Caki2 (cell line): ENCODE measurements at places on chromosomes 3 and 15. TPM values are rescaled to one million over a fixed set of nuclear protein-coding genes. Genes with fewer than 3 reads are reported as not detected.

DNA sequence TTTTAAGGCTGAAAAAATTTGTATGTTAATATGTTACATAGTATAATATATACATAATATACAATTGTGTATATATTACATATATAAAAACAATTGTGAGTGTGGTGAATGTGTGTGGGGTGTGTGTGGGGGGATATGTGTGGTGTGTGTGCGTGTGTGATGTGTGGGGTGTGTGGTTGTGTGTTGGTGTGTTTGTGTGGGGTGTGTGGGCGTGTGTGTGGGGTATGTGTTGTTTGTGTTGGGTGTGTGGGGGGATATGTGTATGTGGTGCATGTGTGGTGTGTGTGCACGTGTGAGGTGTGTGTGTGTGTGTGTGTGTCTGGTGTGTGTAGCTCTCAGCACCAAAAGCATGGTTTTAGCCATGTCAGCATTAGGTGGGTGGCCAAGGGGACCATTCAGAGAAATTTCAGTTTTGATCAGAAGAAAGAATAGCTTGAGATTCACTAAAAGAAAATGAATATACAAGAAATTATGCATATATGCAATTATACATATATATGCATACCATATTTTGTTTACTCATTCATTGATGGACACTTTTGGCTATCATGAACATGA lies 118.9 kb downstream of the ALDH1A2 start:
- no peak for DNase-seq

The GOLGA8J gene
- total RNA-seq, result not detected in 2 replicates

- no peak for DNase-seq
These were observed 8.1 kb downstream of the DCLK3 start for GRCh38 chr3:36756269-36756668.

GRCh38 chr3:54557538-54558428 lies 370.1 kb downstream of the LRTM1 start:
- no peak for DNase-seq

The CYP8B1 gene
- total RNA-seq, result not detected in 2 replicates

The FETUB gene
- not detected in 2 replicates for total RNA-seq

DNA sequence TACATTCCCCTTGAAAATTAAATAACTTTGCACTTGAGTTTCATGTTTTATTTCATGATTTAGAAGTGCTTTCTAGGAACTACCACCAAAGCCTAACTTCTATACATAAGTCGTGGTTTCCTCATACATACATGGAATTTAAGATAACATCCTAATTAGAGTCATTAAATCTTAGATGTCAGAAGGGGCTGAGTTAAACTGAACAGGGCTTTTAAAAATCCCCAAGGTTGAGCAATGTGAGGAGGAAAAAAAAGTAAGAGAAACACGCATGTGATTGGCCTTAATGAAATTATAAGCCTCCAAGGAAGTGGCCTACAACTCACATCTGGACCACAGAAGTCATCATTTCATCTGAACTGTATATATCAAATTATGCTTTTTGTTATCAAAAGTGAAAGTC lies 303.1 kb upstream of the SEMA6D start:
- no peak for DNase-seq

- no peak for DNase-seq
These were observed 41.2 kb downstream of the RAB6B start for GRCh38 chr3:133854264-133855001.

- DNase-seq, result no peak
These were observed 40.2 kb downstream of the IDH2 start for GRCh38 chr15:90062023-90062442.

GRCh38 chr3:117622171-117622841 lies 912.7 kb downstream of the TUSC7 start:
- peak; percentile 55 for DNase-seq

GRCh38 chr3:132382267-132382666 lies 35.0 kb upstream of the DNAJC13 start:
- DNase-seq, result no peak

- DNase-seq, result no peak
These were observed 314.1 kb upstream of the TRIM42 start for GRCh38 chr3:140363801-140364200.

DNA sequence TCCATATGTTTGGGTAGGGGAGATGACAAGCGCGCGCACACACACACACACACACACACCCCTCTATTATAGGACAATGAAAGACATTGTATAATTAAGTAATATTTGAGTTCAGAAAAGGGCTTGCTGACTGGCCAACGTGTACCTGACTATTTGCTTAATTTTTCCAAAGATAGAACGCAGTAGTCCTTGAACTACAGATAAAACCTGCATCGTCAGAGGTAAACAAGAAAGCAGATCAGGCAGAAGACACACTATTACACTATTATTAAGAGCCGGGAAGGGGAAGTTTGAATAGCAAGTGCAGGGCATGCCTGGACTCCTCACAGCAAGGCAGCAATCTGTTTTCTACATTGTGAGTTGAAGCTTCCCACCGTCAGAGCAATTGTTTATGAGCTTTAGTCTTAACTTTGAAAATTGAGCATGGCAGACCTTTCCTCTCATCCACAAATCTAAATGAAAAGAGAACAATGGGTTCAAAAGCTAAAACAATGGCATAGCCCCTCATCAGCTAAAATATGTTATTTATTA lies 427.7 kb downstream of the GABRG3 start:
- DNase-seq, result no peak

- DNase-seq, result no peak
These were observed 8.0 kb downstream of the MAP2K5 start for GRCh38 chr15:67550522-67550921.

DNA sequence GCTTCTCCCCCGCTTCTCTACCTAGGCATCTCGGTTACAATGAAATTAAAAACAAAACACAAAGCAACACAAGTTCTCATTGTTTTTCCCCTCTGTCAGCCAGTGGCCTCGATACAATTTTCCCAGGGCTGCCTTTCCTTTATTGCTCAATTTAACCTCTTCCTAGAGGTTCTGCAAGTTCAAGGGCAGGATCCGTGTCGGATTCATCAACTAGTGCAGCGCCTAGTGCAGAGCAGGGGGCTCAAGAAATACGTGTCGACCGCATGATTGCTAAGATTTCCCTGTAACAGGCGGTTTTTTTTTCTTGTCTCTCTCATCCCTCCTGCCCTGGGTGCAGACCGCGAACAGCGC lies 1.4 kb upstream of the BHLHE40 start:
- no peak for DNase-seq

GRCh38 chr3:66393333-66394005 lies 107.4 kb downstream of the LRIG1 start:
- no peak for DNase-seq

DNA sequence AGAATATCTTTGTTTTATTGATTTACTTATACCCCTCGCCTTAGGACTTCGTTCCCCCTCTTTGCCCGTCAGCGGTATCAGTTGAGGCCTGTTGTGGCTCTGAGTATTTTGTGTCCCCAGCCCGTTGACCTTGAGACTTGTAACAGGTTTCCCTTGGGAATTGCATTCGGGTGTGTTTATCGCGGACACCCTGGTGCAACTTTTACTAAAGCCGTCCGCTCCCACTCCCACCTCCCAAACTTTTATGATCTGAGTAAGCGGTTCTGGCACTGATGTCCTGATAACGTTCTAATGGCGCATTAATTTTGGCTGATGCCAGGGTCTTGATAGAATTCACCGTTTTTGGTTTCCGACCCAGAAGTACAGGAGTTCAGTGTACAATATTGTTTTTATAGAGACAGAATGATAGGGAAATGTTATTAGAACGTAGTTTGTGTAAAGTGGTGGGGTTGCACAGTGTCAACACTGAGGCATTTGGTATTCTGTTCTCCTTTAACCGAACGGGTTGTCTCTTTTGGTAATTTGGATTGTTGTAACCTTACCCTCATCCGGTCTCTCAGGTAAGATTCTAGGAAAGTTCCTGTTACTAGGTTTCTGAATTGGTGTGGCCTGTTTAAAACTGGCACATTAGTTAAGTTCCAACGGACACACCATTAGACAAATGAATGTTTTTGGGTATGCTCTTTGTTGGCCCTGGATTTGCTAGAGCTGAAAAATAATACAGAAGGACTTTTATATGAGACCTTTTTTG lies 47.8 kb downstream of the OIP5 start:
- DNase-seq, result no peak

DNA sequence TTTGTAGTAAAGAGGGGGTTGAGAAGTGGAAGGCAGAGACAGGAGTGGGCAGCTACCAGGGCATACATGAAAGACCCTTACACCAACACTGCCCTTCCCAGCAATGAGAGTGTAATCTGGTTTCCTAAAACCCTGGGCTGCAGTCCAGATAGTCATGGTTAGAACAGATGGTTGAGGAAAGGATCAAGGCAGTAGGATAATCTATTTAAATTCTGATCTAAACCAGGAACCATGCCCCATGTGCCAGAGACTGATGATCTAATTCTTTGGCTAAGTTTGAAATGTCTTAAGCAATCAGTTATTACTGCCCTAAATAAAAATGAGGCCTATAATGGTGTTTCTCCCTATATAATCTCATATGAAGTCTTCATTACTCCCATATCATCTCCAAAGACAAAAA lies 59.6 kb downstream of the PRTG start:
- no peak for DNase-seq

- DNase-seq, result no peak
These were observed 48.5 kb upstream of the PEX5L start for GRCh38 chr3:180085122-180085710.

The PYDC2 gene
- total RNA-seq, result not detected in 2 replicates

The SNX22 gene
- 0.81 and 2.0 TPM in 2 replicates for total RNA-seq

The CFAP91 gene
- 0.17 and 4.5 TPM in 2 replicates for total RNA-seq

DNA sequence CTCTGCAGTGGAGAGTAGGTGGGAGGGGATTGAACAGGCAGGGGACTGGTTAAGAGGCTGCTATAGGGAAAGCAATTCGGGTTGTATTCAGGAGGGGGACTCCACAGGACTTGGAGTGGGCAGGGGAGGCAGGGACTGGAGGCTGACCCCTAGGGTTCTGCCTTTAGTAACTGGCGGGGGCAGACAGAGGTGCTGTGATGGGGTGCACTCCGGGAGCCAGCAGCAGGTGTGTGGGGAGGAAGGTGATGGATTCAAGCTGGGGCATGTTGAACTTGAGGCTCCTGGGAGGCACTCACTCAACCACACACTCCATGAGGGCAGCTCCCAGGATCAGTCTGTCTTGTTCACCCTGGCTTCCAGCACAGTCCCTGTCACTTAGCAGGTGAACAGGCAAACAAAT lies 12.5 kb downstream of the CAND2 start:
- DNase-seq, result no peak

The CCDC39 gene
- not detected in 2 replicates for total RNA-seq

DNA sequence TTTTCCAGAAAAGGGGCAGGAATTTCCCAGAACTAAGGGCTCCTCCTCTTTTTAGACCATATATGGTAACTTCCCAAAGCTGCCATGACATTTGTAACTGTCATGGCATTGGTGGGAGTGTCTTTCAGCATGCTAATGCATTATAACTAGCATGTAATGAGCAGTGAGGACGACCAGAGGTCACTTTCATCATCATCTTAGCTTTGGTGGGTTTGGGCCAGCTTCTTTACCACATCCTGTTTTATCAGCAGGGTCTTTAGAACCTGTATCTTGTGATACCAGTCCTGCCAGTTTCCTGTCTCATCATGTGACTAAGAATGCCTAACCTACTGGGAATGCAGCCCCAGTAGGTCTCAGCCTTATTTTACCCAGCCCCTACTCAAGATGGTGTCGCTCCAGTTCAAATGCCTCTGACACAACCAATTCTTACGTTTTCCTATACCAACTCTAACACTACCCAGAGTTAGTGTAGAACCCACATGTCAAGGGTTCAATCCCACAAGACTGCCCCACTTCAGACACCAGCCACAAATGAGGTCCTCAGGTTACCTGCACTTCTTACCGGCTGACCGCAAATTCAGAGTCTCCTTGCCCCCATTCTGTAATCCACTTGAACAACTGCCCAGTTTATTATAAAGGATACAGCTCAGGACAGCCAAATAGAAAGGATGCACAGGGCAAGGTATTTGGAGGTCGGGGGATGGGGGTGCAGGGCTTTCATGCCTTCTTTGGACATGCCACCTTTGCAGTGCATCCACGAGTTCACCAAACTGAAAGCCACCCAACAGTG lies 17.7 kb downstream of the FOXB1 start:
- DNase-seq, result no peak

- no peak for DNase-seq
These were observed 5.1 kb upstream of the CCR1 start for GRCh38 chr3:46213201-46213600.

DNA sequence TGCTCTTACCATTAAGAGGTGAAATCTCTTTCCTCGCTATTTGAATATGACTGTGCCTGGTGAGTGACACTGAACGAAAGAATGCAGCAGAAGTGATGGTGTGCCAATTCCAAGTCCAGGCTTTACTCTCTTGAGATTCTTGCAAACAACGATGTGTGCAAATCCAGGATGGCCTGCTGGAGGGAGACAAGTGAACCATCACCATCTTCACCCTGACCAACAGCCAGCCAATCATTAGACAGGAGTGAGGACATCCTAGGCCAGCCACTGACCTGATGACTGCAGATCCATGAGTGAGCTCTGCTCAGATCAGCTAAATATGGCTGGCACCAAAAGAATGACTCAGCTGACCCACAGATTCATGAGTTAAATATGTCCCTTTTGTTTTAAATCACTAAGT lies 878.0 kb downstream of the PDCD6IP start:
- DNase-seq, result peak; percentile 65

The EHD4 gene
- total RNA-seq, result 3.0 and 3.8 TPM in 2 replicates

GRCh38 chr15:47959617-47960413 lies 161.0 kb upstream of the SLC24A5 start:
- DNase-seq, result no peak

DNA sequence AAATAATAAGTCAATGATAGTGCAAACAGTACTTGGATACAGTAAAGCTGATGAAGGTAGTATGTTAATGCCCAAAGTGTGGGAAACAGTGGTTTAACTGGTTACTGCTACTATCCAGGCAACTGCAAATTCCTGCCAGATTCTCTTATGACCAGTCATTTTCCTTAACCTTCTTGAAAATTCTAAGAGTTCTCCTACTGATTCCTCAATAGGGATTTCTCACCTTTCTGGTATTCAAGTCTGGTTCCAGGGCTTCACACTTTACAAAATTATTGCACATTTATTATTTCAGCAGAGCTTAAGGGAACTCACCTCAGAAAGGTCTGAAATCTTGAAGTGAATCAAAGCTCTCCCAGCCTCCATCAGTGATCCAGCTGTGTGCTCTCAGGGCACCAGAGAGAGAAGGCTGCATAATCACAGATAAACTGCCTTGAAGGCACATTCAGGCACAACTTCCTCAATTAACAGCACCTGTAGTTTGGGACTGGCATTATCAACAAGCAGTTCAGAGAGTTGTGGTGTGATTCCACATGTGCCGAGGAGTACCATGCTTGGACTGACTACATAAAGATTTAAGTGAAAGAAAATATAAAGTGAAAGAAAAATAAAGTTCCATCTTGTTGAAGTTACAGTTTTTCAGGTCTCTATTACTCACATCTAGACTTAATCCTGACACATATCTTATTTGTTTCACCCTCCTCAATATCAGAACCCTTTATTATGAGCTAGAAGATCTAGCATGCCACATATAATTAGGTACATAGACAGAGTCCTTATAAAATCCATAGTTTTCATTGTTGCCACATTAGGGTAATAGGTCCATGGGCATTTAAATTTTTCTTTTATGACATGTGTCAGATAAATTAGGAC lies 59.5 kb upstream of the TIPARP start:
- DNase-seq, result no peak

DNA sequence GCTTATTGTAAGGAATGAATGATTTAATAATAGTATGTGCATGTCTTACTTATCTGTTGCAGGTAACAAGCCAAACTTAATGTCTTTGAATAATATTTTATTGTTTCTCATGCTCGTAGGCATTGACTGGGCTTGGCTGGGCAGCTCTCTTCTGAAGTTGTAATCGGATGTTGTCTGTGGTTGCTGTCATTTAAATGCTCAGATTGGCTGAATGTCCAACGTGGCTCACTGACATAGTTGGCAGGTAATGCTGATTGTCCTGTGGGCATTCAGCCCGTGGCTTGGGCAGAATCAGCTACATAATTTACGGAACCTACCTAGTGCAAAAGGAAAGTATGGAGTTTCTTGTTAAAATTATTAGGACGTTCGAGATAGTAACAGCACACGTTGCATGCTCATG lies 297.4 kb upstream of the GBE1 start:
- no peak for DNase-seq
